ENCODE measurements at places on chromosomes 1 and 21. TPM values are rescaled to one million over a fixed set of nuclear protein-coding genes. Genes with fewer than 3 reads are reported as not detected.

DNA sequence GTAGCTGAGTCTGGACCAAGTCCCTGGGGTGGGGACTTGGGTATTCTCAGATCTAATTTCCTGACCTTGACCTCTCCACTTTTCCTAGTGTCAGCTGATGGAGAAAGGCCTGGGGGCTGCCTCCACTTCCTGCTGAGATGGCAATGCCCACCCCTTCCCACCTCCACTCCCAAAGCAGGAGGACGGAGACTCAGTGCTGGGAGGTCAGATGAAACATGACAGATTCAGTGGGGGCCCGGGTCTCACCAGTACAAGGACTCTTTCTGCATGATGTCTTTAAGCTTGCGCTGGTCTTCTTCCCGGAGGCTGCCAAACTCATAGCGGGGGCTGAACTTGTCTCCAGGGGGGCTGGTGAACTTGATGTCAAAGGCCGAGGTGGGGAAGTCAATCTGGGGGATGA lies 35.6 kb upstream of the PPP1R15B start:
- H3K27ac ChIP-seq, result no peak overlapping the region
- H3K27me3 ChIP-seq, result no peaks in the 10 kb centered on the region
- H3K4me3 ChIP-seq, result no peak overlapping the region
- peaks cover 54% of the 10 kb centered on the region for H3K36me3 ChIP-seq
- H3K4me1 ChIP-seq, result peaks cover 62% of the 10 kb centered on the region
- no peak for DNase-seq

DNA sequence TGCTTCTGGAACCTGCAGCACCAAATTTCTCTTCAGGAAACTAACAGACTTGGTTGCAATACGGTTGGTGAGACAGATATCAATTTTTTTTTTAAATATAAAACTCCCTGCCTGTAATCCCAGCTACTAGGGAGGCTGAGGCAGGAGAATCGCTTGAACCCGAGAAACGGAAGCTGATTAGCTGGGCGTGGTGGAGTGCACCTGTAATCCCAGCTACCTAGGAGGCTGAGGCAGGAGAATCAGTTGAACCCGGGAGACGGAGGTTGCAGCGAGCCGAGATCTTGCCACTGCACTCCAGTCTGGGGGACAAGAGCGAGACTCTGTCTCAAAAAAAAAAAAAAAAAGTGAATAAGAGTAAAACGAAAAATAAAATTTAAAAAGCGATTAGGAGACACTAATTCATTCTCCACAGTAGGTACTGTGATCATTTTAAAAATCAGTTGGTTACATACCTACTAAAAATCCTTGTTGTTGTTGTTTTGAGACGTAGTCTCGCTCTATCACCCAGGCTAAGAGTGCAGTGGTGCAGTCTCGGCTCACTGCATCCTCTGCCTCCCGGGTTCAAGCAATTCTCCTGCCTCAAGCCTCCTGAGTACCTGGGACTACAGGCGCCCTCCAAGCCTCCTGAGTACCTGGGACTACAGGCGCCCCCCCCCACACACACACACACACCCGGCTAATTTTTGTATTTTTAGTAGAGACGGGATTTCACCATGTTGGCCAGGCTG lies 796 bp upstream of the RBM8A start:
- H3K4me1 ChIP-seq, result peaks cover 13% of the 10 kb centered on the region
- peak overlapping the region; percentile 83 for H3K27ac ChIP-seq

DNA sequence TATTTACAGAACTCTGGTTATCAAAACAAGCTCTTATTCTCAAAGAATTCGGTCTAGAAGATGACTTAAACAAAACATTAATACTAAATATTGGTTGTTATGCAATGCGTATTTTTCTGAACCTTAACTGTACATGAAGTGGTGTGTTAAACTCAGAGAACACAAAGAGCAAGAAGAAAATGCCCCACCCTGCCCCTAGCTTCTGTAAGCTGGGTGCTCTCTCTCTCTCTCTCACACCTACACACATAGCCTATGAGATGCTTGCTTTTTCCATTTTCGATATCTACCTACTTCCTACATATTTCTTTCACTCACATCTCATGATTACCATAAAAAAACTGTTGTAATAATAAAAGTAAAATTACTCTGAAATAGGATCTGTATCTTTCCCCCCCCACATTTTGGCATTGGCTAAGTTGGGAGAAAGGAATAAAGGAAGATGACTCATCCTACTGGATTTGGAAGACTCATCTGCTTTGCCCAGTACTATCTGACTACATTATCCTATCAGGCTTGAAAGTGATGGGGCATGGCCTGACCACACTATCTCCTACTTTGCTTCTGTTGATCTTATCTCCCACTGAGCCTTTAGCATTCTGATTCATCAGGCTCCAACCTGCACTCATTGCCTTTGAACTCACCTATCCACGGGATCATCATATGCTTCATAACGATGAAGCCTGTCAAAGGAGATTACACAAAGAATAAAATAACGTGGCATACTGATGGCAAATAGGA lies 2.9 kb downstream of the CRYZ start:
- H3K4me1 ChIP-seq, result peaks cover 31% of the 10 kb centered on the region
- no peaks in the 10 kb centered on the region for H3K36me3 ChIP-seq
- peak overlapping the region; percentile 81 for H3K4me3 ChIP-seq
- H3K27me3 ChIP-seq, result no peaks in the 10 kb centered on the region
- peak overlapping the region; percentile 56 for H3K27ac ChIP-seq

DNA sequence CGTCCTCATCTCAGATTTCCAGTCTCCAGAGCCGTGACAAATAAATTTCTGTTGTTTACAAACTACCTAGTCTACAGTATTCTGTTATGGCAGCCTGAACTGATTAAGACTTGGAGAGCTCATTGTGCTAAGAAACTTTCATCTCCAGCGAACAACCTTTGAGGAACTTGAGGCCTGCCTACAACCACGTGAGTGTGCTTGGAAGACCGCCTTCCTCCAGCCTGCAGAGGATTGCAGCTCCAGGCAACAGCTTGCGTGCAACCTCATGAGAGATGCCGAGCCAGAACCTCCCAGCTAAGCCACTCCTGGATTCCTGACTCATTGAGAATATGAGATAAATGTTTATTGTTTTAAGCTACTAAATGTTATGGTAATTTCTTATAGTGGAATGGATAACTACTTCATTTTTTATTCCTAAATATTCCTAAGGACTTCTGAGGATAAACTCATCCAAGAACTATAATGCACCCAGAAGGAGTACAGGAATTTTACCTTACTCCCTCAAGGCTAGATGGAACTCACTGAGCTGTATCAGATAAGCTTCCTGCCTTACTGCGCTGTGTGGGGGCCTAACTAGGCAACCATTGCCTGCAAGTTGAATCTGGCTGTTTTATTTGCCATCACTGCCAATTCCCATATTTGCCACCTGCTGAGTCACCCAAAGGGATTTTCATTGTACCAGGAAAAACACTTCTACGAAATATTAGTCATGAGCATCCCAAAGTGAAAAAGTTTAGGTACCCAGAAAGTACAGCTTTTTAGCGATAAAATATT lies 17.6 kb downstream of the FAM177B start:
- 0 out of 2 replicates have a peak overlapping the region, but pooled peaks have one; percentile 0 for H3K4me3 ChIP-seq
- no peaks in the 10 kb centered on the region for H3K36me3 ChIP-seq
- no peaks in the 10 kb centered on the region for H3K27me3 ChIP-seq
- H3K27ac ChIP-seq, result peak overlapping the region; percentile 85
- peaks cover 21% of the 10 kb centered on the region for H3K4me1 ChIP-seq
- peak; percentile 99 for DNase-seq

- no peak overlapping the region for H3K27ac ChIP-seq
- no peak overlapping the region for H3K4me3 ChIP-seq
- DNase-seq, result no peak
Measured at GRCh38 chr1:79281442-79281841, 274.9 kb upstream of the ADGRL4 start.

DNA sequence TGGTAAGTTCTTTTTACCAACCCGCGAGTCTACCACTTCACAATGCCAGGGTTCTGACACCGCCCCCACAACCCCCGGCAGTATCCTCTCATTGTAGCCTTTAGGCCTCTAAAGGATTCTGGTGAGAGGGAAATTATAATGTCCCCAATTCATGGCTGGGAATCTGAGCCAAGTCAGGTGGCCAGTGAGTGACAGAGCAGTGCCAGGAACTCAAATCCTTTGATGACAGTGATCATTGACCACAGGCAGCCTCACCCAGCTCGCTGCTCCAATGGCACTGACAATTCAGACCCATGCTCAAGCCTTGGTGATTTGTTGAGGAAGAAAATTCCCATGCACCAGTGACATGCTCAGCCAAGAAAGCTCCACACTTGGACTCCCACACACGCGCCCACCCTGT lies 63.4 kb upstream of the CSF1 start:
- H3K36me3 ChIP-seq, result no peaks in the 10 kb centered on the region
- H3K27me3 ChIP-seq, result no peaks in the 10 kb centered on the region
- H3K27ac ChIP-seq, result no peak overlapping the region
- H3K4me3 ChIP-seq, result no peak overlapping the region
- peaks cover 20% of the 10 kb centered on the region for H3K4me1 ChIP-seq
- DNase-seq, result no peak

C21orf91 gene
- 7.7 TPM for total RNA-seq

LINGO4 gene
- total RNA-seq, result not detected

CLEC20A gene
- total RNA-seq, result not detected

HNRNPR gene
- total RNA-seq, result 193 TPM

KCNJ9 gene
- total RNA-seq, result not detected

Measured in PC-3 (cell line).